ENCODE measurements at places on chromosomes 2 and 18. TPM values are rescaled to one million over a fixed set of nuclear protein-coding genes. Genes with fewer than 3 reads are reported as not detected.
A peak's percentile ranks its signal among the peaks of the same experiment; 100 is the strongest.

DNA sequence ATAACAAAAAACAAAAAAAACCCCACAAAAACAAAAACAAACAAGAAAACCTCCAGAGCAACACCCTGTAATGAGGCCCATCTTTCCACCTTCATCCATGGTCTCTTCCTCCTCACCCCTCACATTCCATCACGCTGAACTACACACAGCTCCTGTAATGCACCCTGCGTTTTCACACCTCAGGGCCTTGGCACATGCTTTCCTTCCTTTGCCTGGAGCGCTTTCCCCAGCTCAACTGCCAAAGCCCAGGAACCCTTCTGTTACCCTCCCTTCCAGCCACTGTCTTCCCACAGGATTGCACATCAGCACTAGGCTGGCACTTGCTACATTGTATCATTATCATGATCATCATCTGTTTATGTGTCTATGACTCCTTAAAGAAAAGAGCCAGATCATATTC, 29.4 kb downstream of the TMEM247 start:
- DNase-seq: no peak

- DNase-seq: no peak
Observed at GRCh38 chr2:120237491-120237902, 14.3 kb upstream of the TMEM185B start.

DNA sequence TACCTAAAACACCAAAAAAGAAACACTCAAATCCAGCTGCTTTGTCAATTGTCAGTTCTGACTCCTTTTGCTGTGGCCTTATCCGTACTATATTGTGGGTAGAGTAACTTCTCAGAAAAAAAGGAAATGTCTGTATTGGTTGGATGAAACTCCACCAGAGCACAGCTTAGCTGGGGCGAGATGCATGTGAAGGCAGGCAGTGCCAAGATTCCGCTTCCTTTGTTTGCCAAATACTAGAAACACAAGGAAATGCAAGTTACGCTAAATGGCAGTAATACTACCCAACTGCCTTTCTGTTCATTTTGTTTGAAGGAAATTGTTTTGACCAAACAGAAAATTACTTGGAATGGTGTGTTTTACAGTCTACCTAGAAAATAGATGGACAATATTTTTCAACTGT, 10.0 kb downstream of the KLF11 start:
- no peak for DNase-seq

GRCh38 chr2:105143467-105144151, 97.9 kb upstream of the GPR45 start:
- DNase-seq: peak; percentile 86

DNA sequence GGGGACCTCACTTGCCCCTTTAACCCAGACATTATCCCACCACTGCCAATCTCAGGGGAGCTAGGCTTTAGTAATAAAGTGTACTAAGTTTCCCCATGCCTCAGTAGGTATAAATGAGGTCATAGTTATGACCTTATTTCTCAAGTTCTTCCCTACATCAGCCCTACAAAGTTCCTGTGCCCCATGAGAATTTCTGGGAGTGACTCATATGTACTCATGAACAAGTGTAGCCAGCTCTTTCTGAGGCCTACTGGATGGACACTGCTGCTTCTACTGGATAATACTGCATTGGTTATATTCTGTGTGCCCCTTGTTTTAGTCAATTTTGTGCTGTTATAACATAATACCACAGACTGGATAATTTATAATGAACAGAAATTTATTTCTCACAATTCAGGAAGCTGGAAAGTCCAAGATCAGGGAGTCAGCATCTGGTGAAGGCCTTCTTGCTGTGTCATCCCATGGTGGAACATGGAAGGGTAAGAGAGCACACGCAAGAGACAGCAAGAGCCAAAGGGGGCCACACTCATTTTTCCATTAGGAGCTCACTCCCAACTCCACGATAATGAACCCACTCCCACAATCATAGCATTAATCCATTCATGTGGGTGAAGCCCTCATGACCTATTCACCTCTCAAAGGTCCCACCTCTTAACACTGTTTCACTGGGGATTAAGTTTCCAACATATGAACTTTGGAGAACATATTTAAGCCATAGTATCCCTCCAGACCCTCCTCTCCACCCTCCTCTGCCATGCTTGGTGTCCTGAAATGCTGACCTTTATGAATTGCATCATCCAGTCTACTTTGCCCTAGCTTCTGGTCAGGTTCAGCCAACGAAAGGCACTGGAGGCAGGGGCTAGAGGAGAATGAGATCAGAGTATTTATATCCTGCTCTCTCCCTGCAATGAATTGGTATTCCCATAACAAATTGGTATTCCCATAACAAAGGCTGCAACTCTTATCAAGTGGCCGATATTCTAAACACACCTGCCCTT, 25.4 kb upstream of the ST3GAL5 start:
- DNase-seq: no peak

- no peak for DNase-seq
Observed at GRCh38 chr2:169303579-169304305, 58.6 kb downstream of the LRP2 start.

- no peak for DNase-seq
Observed at GRCh38 chr2:225725726-225726125, 326.2 kb downstream of the NYAP2 start.

Gene SLC11A1
- total RNA-seq: 0.19 TPM

Gene CTAGE1
- not detected for total RNA-seq

Gene IL36RN
- not detected for total RNA-seq
